ENCODE measurements at places on chromosomes 1 and 21. TPM values are rescaled to one million over a fixed set of nuclear protein-coding genes. Genes with fewer than 3 reads are reported as not detected.

Gene FAM43B
- total RNA-seq = 0.27 TPM

Gene ANGPTL3
- not detected for total RNA-seq

DNA sequence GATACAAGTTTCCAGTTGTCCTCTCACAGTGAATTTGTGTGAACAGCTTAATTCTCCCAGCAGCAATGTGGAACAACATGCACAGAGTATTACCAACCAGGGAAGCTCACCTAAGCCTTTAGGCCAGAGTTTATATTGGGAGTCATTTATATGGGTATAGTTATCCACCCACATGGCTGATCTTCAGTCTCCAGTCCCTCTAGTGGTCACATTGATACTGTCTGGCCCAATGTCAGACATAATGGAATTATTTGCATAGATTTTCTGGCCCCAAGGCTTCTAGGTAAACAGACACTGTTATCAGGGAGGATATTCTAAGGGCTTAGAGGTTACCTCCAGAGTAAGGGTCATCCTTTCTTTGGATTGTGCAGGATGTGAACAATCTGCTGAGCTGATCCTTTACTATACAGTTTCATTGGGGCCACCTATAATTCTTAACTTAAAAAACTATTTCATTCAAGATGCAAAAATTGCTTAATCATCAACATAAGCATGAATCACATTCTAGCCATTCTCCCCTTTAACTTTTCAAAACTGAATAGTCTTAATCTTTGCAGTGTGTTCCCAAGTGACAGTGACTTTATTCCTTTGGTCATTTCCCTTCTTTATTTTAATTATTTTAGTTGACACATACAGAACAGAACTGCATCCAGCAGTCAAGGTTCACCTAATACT lies 210.9 kb downstream of the LTN1 start:
- DNase-seq = no peak

Gene GPR52
- total RNA-seq = 0.55 TPM

GRCh38 chr1:153698020-153698922 lies 19.8 kb downstream of the NPR1 start:
- peak; percentile 40 for DNase-seq

Gene FAM163A
- not detected for total RNA-seq

Gene TRIM67
- 1.1 TPM for total RNA-seq

Gene STIL
- total RNA-seq = 8.8 TPM

- DNase-seq = no peak
Measured at GRCh38 chr21:45032332-45032731, 42.0 kb upstream of the ADARB1 start.

Gene ADCY10
- total RNA-seq = 0.07 TPM

Gene CD53
- not detected for total RNA-seq

Gene TRIM46
- 13.6 TPM for total RNA-seq

Gene NFASC
- 26.7 TPM for total RNA-seq

Gene SLC25A44
- total RNA-seq = 21.3 TPM

Gene TDRD5
- total RNA-seq = not detected

- DNase-seq = no peak
Measured at GRCh38 chr21:27257908-27258556, 291.1 kb upstream of the ADAMTS5 start.

GRCh38 chr1:164440232-164440631 lies 118.8 kb upstream of the PBX1 start:
- peak; percentile 3 for DNase-seq

DNA sequence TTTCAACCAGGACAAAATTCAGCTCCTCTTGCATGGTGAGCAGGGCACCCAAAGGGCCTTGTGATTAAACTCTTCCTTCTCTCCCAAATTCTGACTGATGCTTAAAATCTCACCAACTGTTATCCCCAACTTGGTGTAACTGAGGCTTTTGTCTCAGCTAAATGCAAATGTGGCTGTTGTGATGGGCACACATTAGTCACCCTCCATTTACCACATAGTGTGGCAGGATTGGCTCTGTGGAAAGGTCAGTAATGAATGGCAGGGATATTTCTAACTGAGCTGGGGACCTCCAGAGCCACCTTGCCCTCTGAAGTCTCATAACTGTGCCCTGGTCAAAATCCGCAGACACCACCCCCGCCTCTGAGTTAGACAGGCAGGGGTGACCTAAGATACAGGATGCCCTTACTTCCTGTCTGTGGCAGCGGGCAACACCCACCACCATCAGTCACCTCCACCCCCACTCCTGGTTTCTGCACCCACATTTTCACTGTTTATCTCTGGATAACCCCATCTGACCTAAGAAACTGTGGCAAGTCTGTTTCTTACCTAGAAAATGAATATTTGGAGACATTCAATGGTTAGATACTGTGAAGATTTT lies 25.4 kb upstream of the RGS16 start:
- no peak for DNase-seq

DNA sequence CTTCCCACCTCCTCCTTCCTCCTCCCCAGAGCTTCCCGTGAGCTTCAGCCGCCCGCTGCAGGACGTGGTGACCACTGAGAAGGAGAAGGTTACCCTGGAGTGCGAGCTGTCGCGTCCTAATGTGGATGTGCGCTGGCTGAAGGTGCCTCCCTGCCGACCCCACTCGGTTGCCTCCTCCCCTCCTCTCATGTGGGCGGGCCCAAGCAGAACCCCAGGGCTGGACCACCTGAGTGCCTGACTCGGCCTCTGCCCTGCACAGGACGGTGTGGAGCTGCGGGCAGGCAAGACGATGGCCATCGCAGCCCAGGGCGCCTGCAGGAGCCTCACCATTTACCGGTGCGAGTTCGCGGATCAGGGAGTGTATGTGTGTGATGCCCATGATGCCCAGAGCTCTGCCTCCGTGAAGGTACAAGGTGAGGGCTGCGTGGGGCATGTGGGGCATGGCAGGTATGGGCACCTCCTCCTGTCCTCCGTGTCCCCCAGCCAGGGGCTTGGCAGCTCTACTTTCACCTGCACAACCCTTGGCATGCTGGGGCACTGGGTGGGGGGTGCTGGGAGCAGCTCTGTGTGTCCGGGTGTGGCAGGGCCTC lies 69.2 kb downstream of the OBSCN start:
- no peak for DNase-seq

GRCh38 chr21:14076143-14076806 lies 134.5 kb downstream of the LIPI start:
- no peak for DNase-seq

Data from astrocyte (in vitro differentiated cells and primary cell).